Coronary artery (tissue), 2 donors: ENCODE measurements at places on chromosomes 3 and 15.
A peak's percentile ranks its signal among the peaks of the same experiment; 100 is the strongest.

GRCh38 chr15:98953000-98953787 is 54.4 kb downstream of the PGPEP1L start:
- no peak for DNase-seq

DNA sequence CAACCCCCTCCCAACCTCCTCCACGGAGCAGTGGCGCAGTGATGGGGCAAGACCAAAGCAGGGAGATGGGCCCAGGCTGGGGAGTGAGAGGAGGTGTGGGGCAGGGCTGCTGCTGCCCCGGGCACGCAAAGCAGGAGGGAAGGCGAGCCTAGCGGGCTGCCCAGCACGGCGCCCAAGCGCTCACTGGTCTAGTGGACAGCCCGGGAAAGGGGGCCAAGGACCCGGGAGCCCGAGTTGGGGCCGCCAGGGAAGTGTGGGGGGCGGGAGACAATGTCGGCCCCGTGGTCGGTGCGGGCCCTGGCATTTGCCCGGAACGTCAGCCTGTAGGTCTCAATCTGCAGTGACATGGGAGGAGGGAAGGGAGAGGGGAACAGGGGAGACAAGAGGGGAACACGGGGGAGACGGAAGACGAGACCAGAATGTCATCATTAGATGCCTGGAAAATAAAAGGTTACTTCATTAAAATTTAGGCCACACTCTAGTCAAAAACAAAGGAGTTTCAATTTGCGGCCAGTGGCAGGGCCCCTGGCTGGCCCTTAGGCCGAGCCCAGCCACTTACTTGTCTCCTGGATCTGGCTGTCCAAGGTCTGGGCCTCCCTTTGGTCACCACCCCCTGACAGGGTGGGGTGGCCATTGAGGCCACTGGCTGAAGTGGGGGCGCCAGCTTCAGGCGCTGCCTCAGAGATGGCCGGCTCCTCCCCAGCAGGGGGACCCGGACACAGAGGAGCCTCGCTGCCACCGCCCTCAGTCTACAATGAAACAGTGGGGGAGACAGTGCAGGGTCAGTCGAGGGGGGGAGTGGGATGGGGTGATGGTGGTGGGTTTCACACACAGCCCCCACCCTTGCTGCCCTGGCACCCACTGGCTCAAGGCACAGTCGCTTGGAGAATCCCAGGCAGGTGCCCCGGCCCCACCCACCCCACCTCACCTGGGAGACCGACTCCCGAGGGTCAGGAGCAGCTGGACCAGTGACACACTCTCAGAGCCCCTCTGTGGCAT is 50.0 kb downstream of the DHX30 start:
- no peak for DNase-seq

DNA sequence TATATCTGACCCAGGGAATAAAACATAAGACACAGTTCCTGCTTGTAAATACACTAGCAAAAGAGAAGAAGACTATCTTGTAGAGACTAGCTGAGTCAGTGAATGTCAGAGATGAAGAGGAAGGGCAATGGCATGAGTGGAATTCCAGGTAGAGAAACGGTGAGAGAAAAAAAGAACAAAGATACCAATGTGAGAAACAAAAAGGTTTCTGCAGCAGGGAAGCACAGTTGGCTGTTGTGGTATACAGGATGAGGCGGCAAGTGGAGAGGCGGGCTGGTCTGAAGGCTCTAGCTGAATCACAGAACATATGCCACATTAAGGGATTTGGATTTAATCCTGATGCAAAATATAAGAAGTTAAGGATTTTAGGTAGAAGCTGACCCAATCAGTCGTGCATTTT is 17.1 kb upstream of the TASOR start:
- no peak for DNase-seq

DNA sequence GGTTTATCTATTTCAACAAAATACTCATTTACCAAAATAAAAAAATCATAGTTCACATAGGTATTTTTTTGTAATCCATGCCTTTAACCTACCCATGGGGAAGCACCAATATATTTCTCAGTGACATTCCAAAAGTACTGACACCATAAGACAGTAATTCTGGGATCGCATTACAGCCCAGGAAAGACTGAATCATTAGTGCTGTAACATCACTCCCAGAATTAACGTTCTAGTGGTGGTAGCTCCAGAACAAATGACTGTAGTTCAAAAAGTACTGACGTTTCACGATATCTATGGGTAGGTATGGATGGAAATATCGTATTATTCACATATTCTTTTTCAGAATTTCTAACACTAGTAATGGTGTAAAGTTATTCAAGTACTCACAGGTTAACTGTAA is 54.3 kb upstream of the NEK10 start:
- no peak for DNase-seq

GRCh38 chr3:24184528-24185176 is 239.6 kb downstream of the NR1D2 start:
- no peak for DNase-seq

GRCh38 chr3:29397406-29397805 is 116.5 kb downstream of the RBMS3 start:
- DNase-seq: no peak

- DNase-seq: no peak
Observed at GRCh38 chr15:62365795-62366442, 200.8 kb upstream of the C2CD4B start.

DNA sequence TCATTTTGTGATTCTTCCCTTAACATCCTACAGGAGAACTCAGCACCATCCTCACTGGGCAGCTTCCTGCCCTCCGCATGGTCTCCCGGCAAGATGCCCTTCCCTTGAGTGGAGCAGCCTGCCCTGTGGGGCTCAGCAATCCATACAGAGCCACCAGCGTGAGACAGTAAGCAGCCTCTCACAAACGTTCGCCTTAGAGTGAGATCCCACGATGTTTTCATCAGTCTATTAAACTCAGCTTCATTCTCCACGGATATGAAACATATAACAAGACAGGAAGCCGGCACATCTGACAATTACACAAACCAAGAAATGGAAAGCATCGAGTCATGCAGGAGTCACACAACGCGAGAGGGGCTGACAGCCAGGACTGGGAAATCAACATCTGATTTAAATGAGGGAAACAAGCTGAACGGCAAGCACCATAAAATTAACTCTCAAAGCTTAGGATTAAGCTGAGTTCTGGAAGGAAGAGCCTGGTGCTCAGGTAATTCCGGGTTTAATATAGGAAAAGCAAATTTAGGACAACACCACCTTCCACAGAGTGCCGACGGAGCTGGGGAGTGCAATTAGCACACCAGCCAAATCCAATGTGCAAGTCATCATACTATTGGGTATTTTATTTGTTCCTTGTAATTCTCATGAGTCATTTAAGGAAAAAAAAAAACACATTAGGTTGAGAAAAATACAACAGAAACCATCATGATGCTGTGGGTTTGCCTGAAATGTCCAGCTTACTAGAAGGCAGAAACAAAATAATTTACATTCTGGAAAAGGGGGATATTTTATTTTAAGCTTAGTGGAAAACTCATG is 272.0 kb downstream of the OCA2 start:
- DNase-seq: no peak

DNA sequence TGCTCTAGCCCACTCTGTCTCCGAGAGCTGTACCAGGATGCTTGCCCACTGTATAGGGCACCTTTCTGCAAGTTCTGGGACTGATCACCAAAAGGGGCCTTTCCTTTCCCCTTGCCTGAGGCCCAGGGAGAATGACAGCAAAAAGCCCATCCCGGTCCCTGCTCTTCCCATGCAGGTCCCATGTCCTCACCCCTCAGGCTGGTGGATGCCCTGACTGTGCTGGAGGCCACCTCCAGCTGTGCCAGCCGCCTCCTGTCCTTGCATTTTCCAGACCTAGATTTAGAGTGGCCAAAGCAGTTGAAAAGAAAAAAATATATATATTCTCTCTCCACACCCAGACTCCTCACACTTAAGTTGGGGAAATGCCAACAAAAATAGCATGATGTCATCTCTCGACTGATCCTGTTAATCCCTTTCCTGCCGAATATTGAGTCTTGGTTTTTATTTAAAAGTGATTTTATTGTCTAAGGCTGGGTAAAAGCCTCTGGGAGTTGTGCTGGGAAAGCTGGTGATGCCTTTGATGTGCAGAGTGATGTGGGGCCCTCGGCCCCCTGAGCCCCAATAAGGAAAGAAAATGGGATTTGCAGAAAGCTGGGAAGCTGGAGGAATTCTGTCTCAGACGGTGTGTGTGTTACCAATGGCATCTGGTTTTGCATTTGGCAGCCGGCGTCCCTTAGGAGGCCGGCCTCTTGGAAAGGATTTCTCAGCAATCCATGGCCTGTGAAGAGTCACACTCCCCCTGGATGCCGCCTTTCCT is 29.3 kb upstream of the TPM1 start:
- DNase-seq: no peak

DNA sequence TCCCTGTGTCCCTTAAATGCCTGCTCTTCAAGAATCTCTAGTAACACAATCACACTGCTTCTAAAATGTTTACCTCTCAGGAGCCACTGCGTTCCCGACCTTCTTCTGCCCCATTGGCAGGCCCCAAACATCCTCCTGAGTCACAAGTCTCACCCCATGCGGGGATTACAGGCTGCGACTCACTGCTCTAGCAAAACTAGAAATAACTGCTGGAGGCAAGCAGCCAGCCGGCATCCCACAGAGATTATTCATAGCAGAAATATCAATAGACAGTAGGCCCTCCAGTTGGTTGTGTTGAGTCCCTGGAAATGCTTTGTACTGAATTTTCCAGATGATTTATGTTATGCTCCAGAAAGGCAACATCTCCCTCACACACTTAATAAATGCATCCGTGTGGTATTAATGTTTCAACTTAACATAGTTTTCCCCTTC is 64.8 kb downstream of the RFTN1 start:
- peak; percentile 83 for DNase-seq

GRCh38 chr15:51092480-51093040 is 2.1 kb downstream of the TNFAIP8L3 start:
- no peak for DNase-seq

DNA sequence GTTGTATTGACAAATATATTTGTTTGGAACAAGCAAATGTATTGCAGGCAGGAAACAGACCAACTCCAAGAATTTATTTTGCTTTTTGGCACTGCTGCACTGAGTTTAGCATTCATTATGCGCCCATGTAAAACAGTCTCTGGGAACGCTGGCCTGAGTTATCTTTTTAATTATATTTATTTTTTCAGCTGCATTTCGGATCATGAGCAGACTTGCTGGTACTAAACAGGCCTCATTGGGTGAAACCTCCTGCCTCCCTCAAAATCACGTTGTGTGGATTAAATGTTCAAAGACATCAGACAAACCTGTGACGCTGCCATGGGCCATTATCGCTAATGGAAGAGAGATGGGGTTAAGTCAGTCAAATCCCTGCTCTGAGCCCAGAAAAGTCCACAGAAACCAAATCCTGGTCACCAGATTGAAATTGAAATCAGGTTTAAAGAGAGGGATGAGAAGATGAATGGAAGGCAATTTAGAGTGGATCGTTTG is 511.1 kb upstream of the PROK2 start:
- DNase-seq: no peak

DNA sequence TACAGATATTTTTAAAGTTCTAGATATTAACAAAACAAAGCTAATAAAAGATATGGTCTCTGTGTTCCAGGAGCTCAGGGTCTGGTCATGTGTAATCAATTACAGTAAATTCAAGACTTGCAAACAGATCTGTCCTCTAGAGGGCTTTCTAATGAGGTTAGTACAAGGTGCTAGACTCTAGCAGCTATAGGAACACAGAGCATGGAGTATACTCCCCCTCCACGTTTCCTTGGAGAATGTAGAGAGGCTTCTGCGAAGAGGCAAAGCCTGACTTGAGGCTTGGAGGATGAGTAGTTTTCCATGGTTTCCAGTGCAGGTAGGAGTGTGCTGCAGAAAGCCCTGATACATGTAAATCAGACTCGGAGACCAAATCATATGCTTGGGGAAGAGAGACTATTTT is 32.7 kb upstream of the DLG1 start:
- no peak for DNase-seq

- DNase-seq: no peak
Observed at GRCh38 chr3:2303566-2303965, 204.9 kb downstream of the CNTN4 start.

DNA sequence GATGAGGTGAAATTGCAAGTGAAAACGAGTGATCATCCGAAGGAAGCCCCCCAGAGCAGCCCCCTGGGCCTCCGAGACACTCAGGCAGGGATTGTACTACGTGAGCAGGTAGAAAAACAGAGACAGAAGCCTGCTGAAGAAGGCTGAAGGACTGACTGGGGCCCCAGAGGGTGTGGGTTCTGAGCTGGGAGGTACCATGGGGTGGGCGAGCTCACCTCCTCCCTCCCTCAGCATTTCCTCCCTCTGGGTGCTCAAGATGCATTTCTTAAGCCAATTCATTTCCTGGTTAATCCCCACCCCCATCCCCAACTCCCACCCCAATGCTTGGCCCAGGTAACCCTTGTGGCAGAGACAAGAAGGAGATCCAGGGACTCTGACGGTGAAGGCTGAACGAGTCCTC is 108.7 kb downstream of the BDH1 start:
- no peak for DNase-seq

GRCh38 chr3:184391266-184391665 is 11.4 kb downstream of the CHRD start:
- DNase-seq: no peak

- no peak for DNase-seq
Observed at GRCh38 chr3:42085641-42086376, 5.3 kb upstream of the TRAK1 start.

DNA sequence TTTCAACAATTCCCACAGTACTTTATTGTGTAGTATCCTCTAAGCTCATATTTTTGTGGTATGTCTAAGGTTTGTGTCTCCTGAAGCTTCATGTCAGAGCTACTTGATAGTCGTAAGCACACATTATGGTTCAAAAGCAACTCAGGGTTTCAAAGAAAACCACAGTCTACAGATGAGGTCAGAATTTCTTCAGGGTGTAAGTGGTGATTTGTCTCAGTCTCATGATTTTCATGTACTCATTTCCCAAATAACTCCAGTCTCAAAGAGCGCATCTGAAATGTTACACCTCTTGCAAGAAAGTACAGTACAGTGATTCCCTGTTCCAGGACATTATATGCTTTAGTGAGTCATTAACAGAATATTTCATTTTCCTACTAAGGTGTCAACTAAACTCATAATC is 47.5 kb upstream of the SSR3 start:
- DNase-seq: no peak

- DNase-seq: no peak
Observed at GRCh38 chr3:154728285-154728684, 298.3 kb upstream of the GPR149 start.

- DNase-seq: no peak
Observed at GRCh38 chr3:53155760-53156159, 5.2 kb upstream of the PRKCD start.
